AG08395 (cell line): ENCODE measurements at places on chromosomes 16 and 17.

DNA sequence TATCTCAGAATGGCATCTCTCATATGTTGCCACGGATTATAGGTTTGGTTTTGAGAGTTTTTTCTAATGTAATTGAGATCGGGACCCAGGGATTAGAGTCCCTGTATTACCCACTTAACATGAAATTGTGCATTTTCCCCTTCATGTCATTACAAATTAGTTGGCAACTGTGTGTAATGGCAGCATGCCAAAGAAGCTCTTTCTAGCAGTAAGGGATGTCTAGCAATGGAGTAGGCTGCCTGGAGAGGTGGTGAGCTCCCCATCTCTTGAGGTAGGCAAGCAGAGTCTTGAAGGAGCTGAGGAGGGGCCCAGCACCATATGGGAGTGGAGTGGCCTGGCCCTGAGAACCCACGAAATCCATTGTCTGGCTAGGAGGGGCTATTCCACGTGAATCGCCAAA is 10.0 kb upstream of the KATNB1 start:
- no peak for DNase-seq

DNA sequence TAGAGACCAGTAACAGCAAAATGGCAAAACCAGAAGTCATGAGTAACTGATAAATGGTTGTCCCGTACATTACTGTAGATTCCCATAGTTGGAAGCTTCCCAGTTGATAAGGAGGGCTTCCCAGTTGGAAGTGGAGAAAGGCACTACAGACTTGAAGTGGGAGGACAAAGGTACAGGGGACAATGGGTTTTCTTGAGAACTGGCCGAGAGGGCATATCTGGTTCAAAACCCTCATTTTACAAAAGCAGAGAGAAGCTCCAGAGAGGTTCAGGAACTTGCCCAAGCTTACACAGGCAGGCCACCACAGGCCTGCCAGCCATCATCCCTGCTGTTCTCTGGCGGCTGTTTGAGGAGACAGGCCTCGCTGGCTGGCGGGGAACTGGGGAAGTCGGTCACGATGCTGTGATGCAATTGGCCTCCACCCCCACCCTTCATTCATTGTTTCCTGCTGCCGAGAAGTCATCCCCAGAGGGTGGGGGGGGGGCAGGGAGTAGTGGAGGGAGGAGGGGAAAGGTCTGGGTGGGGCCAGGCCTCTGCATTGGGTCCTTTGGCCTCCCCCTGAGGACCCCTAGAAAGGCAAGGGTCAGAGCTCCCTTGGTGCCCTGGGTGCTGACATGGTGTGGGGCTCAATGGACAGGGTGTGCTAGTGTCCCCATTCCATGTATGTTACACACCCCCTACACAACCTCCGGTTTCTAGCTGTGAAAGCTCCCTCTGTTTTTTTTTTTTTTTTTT is 3.0 kb downstream of the UBALD2 start:
- DNase-seq = peak; percentile 77

GRCh38 chr17:29140051-29140621 is 40.1 kb downstream of the MYO18A start:
- DNase-seq = peak; percentile 85

DNA sequence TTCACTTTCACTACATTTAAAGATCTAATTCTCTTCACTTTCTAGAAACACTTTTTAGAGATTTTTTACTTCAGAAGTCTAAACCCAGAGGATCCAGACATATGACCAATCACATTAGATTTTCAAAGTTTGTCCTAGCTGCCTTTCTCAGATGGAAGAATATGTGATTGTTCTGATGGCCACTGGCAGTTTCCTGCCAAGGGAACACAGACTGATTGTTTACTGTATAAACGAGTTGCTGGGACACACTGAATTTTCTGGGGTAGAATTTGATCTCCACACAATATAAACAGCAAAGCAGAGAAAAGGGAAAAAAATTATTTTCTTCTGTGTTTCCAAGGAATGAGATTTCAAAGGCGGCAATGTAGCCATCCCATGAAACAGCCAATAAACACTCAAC is 480.0 kb downstream of the TOX3 start:
- DNase-seq = no peak

DNA sequence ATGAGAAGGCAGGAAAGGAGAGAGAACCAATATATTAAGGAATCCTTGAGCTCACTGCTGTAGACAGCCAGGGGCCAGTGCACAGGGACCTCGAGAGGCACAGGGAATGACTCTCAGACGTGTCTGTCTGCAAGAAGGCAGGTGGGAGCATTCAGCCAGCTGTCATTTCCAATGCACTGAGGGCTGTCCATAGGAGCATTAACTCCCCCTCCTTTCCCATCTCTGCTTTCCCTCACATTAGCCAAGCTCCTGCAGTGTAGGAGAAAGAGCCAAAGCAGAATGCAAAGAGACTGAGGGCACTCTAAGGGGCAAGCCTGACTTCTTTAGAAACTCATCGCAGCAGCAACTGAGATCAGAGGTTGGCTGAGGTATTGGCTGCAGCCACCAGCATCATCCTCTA is 218.3 kb downstream of the CDH13 start:
- no peak for DNase-seq

DNA sequence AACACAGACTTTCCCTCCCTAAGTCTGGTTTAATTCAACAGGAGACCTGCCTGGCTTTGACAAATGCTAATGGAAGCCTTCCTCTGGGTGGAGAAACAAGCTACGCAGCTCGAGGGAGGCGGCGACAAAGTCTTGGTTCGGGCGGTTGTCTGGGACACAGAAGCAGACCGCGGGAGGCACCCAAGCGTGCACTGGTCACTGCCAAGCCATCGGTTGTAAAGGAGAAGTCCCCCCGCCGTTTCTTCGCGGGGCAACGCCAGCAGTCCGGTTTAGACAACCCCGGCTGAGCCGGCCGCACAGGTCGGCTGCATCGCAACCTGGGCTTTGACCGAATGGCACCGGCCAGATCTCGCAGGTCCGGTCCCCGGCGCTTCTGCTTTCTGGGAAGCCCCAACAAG is 586 bp downstream of the GLYR1 start:
- peak; percentile 62 for DNase-seq

GRCh38 chr17:34733333-34733732 is 154.0 kb downstream of the TMEM132E start:
- DNase-seq = no peak

GRCh38 chr17:16189791-16190348 is 25.5 kb downstream of the NCOR1 start:
- no peak for DNase-seq

DNA sequence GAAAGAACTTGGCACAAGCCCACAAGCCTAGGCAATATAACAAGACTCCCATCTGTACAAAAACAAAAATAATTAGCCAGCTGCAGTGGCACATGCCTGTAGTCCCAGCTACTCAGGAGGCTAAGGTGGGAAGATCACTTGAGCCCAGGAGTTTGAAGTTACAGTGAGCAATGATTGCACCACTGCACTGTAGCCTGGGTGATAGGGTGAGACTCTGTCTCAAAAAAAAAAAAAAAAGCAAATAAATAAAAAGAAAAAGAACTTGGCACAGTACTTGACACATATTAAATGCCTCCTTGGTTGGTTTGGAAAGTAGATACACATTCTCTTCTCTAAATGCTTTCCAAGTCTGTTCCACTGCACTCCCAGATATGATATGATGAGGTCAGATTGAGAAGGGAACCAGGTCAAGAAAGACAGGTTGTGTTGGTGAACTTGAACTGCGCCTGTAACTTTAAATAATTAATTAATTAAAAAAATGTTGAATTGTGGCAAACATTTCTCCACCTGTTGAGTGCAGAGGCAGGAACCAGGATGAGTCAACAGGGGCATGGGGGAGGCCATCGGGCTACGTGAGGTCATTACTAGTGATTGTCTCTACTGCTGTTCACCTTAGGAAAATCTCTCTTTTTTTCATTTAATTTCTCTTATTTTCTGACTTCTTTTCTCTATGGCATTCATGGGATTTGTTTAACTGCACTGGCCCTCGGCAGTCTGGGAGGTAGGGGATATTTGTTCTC is 25.9 kb upstream of the EFCAB13 start:
- DNase-seq = no peak

DNA sequence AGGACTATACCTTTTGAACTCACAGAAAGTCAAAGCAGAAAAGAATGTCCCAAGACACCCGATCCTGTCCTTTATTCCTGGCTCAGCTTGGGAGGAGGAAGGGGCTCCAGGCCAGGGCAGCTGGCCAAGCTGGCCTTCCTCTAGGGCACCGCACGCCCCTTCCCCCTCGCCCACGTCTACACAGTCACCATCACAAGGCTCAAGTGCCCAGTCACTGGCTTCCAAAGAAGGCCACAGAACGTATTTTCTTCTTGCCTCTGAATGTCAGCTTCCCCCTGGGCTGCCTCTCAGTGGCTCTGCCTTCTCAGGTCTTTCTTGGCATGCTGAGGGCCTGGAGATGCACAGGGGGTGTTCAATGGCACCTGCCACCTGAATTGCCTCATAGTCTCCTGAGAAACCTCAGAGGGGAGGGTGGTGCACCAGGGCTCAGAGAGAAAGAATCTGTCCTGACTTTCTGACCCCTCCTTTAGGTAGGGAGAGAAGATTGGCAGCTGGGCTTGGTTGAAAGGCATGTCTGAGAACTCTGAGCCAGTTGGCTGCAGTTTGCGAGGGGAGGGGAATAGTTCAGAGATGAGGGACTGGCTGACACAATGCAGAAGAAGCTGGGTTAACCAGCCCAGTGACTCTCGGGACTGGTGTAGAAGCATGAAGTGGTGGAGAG is 2.1 kb downstream of the DHRS11 start:
- no peak for DNase-seq

- DNase-seq = no peak
These were observed 57.0 kb downstream of the BAIAP2 start for GRCh38 chr17:81091774-81092517.

- no peak for DNase-seq
These were observed 138.8 kb downstream of the PRKCA start for GRCh38 chr17:66441101-66441661.

- no peak for DNase-seq
These were observed 7.6 kb downstream of the ATXN1L start for GRCh38 chr16:71853413-71853812.

GRCh38 chr17:44775838-44776621 is 17.2 kb downstream of the ADAM11 start:
- no peak for DNase-seq

DNA sequence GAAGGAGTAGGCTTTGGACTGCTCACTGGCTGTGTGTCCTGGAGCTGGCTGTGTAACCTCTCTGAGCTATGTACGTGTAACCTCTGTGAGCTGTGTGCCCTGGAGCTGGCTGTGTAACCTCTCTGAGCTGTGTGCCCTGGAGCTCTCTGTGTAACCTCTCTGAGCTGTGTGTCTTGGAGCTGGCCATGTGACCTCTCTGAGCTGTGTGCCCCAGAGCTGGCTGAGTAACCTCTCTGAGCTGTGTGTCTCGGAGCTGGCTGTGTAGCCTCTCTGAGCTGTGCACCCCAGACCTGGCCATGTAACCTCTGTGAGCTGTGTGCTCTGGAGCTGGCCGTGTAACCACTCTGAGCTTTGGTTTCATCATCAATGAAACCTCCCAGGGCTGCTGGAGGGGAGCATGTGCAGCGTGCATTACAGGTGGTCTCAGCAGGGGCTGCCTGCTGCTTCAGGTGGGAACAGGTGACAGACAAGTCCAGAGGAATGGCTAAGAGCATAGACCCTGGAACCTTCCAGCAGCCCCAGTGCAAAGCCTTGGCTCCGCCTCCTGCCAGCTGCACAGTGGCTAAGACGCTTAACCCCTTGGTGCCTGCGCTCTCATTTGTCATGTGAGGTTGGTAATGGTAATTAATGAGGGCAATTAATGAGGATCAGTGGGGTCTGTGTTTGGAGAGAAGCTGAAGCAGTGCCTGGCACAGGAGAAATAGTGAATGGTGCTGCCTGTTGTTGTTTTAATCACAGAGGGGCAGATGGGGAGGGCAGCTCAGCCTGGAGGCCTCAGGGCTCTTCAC is 86.7 kb downstream of the KATNIP start:
- no peak for DNase-seq

DNA sequence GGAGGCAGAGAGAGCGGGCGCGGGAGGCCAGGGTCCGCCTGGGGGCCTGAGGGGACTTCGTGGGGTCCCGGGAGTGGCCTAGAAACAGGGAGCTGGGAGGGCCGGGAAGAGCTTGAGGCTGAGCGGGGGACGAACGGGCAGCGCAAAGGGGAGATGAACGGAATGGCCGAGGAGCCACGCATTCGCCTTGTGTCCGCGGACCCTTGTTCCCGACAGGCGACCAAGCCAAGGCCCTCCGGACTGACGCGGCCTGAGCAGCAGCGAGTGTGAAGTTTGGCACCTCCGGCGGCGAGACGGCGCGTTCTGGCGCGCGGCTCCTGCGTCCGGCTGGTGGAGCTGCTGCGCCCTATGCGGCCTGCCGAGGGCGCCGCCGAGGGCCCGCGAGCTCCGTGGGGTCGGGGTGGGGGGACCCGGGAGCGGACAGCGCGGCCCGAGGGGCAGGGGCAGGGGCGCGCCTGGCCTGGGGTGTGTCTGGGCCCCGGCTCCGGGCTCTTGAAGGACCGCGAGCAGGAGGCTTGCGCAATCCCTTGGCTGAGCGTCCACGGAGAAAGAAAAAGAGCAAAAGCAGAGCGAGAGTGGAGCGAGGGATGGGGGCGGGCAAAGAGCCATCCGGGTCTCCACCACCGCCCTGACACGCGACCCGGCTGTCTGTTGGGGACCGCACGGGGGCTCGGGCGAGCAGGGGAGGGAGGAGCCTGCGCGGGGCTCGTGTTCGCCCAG is 1.2 kb upstream of the CBX4 start:
- DNase-seq = no peak

GRCh38 chr16:50591800-50592771 is 43.9 kb downstream of the NKD1 start:
- peak; percentile 43 for DNase-seq

DNA sequence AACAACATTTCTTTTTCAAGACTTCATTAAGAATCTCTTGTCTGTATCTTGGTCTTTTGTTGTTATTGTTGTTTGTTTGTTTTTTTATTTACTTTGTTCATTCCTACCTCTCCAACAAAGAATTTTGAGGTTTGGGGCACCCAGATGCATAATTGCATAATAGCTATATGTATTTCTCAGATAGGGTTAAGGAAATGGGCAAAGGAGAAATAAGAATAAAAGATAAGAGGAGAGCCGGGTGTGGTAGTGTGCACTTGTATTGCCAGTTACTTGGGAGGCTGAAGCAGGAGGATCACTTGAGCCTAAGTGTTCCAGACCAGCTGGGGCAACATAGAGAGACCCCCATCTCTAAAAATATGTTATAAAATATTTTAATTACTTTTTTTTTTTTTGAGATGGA is 30.5 kb downstream of the CDH1 start:
- no peak for DNase-seq

DNA sequence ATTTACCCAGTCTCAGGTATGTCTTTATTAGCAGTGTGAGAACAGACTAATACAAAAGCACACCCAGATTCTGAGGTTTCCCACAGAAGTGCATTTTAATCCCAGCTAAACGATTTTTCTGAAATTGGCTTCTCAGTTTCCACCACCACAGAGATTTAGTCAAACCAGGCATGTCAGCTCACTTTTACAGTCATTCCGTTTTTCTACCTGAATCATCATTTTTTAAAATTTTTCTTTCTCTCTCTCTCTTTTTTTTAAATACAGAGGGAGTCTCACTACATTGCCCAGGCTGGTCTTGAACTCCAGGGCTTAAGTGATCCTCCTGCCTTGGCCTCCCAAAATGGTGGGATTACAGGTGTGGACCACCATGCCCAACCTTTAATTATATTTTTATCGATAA is 389.1 kb downstream of the HAPSTR1 start:
- no peak for DNase-seq
